ENCODE measurements at places on chromosomes 7 and 10.

DNA sequence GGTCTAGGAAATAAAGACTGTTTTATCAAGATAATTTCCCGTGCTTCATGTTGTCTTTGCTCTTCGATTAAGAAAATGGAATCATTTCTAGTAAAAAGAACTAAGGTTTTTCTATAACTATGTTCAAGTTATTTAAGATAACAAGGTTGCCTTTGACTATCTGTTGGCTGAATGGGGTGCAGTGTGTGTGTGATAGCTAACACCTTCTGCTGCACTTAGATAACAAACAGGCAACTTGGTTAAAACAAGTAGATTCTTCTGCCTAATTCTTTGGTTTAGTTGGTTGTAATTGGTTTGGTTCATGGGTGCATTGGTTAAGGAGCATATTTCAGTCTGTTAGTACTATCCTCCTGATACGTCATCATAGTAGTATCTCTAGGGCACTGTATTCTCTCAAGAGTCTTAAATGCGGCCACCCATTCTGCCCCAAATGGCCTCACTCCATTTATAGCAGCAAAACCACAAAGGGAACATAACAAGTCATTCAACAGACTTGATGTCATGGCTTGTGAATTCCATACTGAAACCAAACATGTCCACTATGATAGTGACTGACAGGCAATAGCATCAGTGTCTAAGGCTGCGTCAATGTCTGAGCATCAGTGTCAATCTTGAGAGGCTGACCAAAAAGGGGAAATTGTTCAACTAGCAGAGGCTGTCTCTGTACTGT is 55.7 kb downstream of the CCDC3 start:
- no peak for DNase-seq
- H3K36me3 ChIP-seq: no peaks in the 10 kb centered on the region
- no peaks in the 10 kb centered on the region for H3K27me3 ChIP-seq
- no peak overlapping the region for H3K4me3 ChIP-seq

GRCh38 chr10:107011105-107011504 is 153.4 kb downstream of the SORCS1 start:
- H3K27ac ChIP-seq: no peak overlapping the region
- no peaks in the 10 kb centered on the region for H3K27me3 ChIP-seq
- no peak overlapping the region for H3K4me3 ChIP-seq
- no peak for DNase-seq
- H3K36me3 ChIP-seq: no peaks in the 10 kb centered on the region
- no peaks in the 10 kb centered on the region for H3K4me1 ChIP-seq

DNA sequence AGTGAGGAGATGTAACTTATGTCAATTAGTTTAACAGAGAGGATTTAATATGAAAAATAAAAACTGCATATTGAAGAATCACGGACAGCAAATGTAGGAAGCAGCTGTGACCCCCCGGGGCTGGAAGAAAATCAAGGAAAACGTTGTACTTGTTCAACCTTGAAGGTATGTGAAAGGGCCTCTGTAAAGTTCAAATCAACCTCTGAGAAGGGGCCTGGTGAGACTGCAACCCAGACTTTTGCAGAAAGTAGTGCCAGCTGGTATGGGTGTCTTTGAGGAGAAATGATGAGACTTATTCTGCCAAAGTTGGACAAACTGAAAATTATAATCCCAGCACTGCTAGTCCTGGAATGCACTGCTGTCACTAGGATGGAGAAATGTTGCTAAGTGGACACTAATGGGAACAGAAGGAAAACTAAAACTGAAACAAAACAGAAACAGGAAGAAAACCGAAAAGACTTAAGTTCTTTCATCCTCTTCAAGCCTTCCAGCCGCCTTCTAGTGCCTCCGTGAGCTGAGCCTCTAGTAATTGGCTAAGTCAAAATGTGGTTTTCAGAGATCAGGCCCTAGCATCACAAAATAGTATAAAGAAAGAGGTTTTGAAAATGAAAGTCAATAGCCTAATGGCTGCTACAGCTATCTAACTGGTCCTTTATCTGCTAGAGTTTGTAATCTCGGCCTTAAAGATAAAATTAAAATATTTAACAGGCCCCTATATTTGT is 253.7 kb upstream of the SORCS1 start:
- no peaks in the 10 kb centered on the region for H3K36me3 ChIP-seq
- DNase-seq: no peak
- no peak overlapping the region for H3K4me3 ChIP-seq
- no peak overlapping the region for H3K27ac ChIP-seq
- H3K27me3 ChIP-seq: no peaks in the 10 kb centered on the region

GRCh38 chr7:126940723-126941307 is 311.9 kb downstream of the GRM8 start:
- no peak overlapping the region for H3K4me3 ChIP-seq
- no peak for DNase-seq
- H3K36me3 ChIP-seq: no peaks in the 10 kb centered on the region
- no peaks in the 10 kb centered on the region for H3K4me1 ChIP-seq

GRCh38 chr7:38704751-38705150 is 73.6 kb upstream of the AMPH start:
- H3K27me3 ChIP-seq: no peaks in the 10 kb centered on the region
- H3K4me3 ChIP-seq: no peak overlapping the region
- H3K27ac ChIP-seq: no peak overlapping the region
- DNase-seq: no peak

DNA sequence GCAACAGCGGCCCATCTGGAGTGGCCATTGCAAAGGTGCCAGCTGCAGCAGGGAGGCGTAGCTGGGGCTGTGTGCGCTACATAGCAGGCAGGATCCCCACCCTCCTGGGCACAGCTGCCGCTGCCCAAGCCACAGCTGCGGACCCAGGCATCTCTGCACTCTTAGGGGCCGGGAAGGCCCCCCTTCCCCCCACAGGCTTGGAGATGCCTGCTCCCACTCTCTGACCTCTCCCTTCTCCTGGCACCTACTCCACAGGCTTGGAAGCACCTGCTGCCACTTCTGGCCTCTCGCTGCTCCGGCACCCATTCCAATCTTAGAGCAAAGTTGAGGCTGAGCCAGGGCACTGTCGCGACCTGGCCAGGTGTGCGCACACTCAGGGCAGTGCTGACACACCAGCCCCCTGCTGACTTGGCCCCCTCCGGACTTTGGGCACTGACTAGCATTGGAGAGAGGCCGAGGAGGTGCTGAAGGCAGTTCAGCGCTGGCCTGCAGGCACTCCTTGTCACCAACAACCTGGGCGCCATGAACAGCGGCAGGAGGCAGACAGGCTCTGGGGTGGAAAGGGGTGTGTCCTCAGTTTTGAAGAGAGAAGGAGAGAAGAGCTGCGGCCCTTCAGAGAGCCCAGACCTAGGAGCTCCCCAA is 18.4 kb downstream of the RBM48 start:
- no peaks in the 10 kb centered on the region for H3K36me3 ChIP-seq
- no peak overlapping the region for H3K27ac ChIP-seq
- no peak for DNase-seq
- no peak overlapping the region for H3K4me3 ChIP-seq

- peaks cover 3% of the 10 kb centered on the region for H3K4me1 ChIP-seq
- no peak overlapping the region for H3K4me3 ChIP-seq
- no peaks in the 10 kb centered on the region for H3K36me3 ChIP-seq
Measured at GRCh38 chr10:131175891-131176290, 135.6 kb downstream of the TCERG1L start.

GRCh38 chr10:104367904-104368303 is 14.3 kb downstream of the CFAP58 start:
- H3K27ac ChIP-seq: no peak overlapping the region
- DNase-seq: no peak
- H3K27me3 ChIP-seq: no peaks in the 10 kb centered on the region
- H3K4me1 ChIP-seq: no peaks in the 10 kb centered on the region

DNA sequence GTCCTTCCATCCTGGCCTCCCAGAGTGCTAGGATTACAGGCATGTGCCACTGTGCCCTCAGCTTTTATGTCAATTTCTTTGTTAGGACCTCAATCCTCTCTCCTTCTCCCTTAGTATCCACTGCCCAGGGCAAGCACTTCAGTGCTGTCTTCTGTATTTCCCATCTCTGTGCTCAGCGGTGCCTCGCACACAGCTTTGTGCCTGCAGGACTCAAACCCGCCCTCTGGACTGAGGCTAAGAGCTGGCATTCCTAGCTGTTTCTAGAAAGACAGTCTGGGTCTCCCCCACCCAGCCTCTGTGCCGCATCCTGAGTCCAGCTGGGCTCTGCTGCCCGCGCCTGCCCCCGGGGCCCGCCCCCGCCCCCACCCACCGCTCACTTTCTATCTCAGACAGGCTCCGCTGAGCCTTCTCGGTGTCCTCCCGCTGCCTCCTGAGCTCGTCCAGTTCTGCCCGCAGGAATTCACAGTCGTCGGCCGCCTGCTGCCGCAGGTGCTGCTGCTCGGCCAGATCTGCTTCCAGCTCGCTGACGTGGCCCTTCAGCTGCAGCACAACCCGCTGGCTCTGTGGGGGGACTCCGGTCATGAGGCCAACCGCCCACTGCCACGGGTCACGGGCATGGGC is 67.3 kb downstream of the SPDYE5 start:
- H3K4me3 ChIP-seq: no peak overlapping the region
- no peak for DNase-seq
- H3K27me3 ChIP-seq: no peaks in the 10 kb centered on the region
- H3K36me3 ChIP-seq: no peaks in the 10 kb centered on the region
- no peak overlapping the region for H3K27ac ChIP-seq

DNA sequence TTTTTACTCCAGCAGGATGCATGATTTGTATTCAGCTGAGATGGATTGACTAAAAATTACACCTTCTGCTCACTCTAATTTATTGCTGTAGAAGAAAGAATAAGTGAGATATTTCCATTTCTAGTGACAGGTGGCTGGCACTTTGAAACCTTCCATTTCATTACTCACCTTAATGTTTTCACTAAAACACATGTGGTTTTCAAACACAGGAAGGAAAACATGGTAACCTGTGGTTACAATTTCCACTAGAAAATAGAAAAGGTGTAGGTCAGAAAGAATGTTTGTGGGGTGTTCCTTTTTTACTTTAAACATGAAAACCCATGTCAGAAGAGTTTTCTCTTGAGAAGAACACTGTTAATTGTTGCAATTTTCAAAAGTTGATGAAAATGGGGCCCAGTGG is 12.0 kb upstream of the PRKCQ start:
- no peak overlapping the region for H3K4me3 ChIP-seq
- no peak overlapping the region for H3K27ac ChIP-seq
- DNase-seq: no peak
- H3K36me3 ChIP-seq: no peaks in the 10 kb centered on the region
- no peaks in the 10 kb centered on the region for H3K4me1 ChIP-seq

DNA sequence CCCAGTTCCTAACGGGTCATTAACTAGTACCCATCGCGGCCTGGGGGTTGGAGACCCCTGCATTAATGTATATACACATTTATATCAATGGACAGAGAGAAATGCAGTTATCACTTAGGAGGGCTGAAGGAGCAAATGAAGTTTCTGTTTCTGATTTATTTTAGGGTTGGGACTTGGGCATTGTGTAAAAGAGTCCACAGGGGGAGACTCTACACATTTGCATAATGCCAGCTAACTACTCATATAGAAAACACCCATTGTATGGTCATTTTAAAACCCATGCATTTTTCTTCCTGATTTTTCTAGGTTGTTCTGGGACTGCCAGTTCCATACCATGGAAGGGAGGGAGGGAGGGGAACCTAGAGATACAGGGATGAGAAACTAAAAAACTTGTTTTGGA is 23.5 kb downstream of the BCCIP start:
- H3K4me3 ChIP-seq: no peak overlapping the region
- peaks cover 32% of the 10 kb centered on the region for H3K4me1 ChIP-seq
- no peak overlapping the region for H3K27ac ChIP-seq

DNA sequence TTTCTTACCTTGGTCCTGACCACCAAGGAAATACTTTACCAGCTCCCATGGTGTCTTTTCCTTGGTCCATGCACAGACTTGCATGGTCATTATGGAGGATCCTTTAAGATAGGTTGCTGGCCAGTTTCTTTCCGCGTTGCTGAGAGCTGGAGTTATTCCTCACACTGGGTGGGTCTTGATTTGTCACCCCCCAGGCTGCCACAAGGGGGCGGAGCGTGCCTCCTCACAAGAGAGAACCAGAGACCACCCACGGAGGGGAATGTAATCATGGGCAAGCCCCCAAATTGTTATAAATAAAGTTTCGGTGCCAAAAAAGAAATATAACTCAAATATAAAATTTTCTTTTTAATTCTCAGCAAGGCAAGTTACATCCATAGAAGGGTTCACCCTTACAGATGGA is 10.5 kb upstream of the TRIM24 start:
- no peaks in the 10 kb centered on the region for H3K36me3 ChIP-seq
- H3K27me3 ChIP-seq: no peaks in the 10 kb centered on the region
- no peak overlapping the region for H3K4me3 ChIP-seq
- H3K4me1 ChIP-seq: no peaks in the 10 kb centered on the region

DNA sequence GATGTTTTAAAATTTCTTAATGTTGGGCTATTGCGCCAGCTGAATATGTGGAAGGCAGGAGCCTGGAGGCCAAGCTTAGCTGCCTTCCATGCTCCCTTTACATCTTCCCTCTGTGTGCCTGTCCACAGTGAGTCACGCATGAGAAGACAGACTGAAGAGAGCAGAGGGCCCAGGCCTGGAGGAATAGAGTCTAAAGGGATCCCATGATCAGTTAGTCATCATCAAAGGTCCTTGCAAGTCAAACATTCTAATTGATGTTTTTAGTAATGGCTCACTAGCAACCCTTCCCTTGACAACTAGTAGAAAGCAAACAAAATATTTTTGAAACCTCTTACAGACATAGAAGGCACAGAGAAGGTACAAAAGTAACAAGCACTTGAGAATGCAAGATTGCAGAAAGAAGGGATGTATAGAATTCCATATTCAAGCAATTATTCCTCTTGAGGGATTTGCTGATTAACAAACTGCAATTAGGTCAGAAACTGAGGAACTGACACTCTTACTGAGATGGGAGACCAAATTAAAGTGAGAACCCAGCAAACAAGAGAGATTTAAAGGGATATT is 30.7 kb upstream of the APBB1IP start:
- no peak for DNase-seq
- no peaks in the 10 kb centered on the region for H3K27me3 ChIP-seq
- H3K4me1 ChIP-seq: no peaks in the 10 kb centered on the region
- no peak overlapping the region for H3K27ac ChIP-seq

- DNase-seq: no peak
- H3K27ac ChIP-seq: no peak overlapping the region
- no peak overlapping the region for H3K4me3 ChIP-seq
- H3K36me3 ChIP-seq: no peaks in the 10 kb centered on the region
- H3K4me1 ChIP-seq: no peaks in the 10 kb centered on the region
Measured at GRCh38 chr7:101674439-101674838, 45.3 kb upstream of the MYL10 start.

- no peaks in the 10 kb centered on the region for H3K36me3 ChIP-seq
- no peak for DNase-seq
- H3K4me1 ChIP-seq: no peaks in the 10 kb centered on the region
- no peaks in the 10 kb centered on the region for H3K27me3 ChIP-seq
- no peak overlapping the region for H3K4me3 ChIP-seq
Measured at GRCh38 chr10:108404155-108404554, 1239.6 kb upstream of the SORCS1 start.

DNA sequence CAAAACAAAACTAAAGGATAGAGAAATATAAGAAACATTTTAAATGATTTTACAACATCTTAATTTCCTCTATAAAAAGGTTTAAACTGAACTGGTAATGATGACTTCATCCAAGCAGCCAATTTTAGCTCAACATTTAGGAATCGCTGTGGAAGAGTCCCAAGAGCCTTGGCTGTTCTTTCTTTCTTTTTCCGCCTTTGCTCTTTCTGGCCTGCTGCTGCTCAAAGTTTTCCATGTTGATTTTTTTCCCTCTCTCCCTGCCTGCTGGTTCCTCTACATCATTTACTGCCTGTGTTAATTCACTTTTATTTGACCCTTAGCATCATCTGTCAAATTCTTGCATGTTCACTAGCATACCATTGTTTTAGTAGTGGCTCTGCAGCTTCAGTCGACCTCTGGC is 146.9 kb downstream of the EVX1 start:
- no peaks in the 10 kb centered on the region for H3K27me3 ChIP-seq
- H3K27ac ChIP-seq: no peak overlapping the region
- H3K4me1 ChIP-seq: no peaks in the 10 kb centered on the region
- DNase-seq: no peak
- H3K4me3 ChIP-seq: no peak overlapping the region
